ENCODE measurements at places on chromosomes 1 and 21. TPM values are rescaled to one million over a fixed set of nuclear protein-coding genes. Genes with fewer than 3 reads are reported as not detected.
A peak's percentile ranks its signal among the peaks of the same experiment; 100 is the strongest.

GRCh38 chr21:33403786-33404585 lies 773 bp downstream of the IFNGR2 start:
- DNase-seq: peak; percentile 66

DNA sequence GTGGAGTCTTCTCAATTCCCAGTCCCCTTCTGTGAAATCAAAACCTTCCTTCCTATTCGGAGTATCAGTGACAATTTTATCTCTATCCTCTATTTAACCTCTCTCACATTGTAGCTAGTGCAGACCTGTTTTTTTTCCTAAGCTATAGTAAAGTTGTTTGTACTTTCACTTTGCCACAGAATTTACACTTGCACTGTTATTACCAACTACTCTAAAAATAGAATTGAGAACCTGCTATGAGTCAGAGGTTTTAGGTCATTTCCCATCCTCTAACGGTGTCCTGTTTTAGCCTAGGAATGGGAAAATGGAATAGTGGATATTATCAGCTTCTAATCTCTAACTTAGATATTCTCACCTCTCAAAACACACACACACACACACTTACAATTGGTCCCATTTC lies 862.7 kb downstream of the NCAM2 start:
- no peak for DNase-seq

- DNase-seq: no peak
Observed at GRCh38 chr1:153985341-153985912, 712 bp downstream of the RAB13 start.

DNA sequence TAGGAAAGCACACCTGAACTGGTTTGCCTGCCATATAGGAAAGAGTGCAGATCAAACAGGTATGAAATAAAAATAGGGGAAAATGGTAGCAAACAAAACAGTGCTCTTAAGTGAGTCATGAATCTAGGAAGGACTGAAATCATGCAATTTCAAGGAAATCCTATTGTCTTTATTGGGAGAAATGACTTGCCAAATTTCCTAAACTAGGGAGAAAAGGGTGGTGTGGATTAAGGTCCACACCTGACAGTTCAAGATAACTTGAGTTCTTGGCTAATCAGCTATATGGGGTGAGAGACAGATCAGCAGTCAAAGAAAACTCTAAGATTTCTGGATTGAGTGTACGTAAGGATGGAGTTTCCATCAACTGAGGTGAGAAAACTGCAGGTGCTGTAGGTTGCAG lies 101.1 kb downstream of the PRKAB2 start:
- no peak for DNase-seq

DNA sequence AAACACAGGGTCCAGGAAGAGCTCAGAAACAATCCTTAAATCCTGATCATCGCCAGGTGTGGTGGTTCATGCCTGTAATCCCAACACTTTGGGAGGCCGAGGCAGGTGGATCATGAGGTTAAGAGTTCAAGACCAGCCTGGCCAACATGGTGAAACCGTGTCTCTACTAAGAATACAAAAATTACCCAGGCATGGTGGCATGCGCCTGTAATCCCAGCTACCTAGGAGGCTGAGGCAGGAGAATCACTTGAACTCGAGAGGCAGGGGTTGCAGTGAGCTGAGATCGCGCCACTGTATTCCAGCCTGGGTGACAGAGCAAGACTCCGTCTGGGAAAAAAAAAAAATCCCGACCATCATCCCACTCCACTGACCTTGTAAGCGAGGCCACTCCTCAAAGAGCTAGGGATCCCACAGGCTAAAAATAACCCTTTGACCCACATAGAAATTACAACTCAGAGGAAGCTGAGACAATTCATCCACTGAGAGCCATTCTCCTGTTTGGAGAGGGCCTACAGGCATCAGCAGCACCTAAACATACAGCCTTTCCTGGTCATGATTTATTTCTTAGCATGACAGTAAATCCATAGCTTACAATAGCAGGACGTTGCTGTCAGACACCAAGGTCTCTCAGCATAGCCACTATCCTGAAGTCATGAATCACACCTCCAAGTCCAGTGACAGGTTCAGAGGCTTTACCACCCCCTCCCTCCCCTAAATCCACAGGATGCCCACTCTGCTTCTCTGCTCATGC lies 66.7 kb downstream of the TGFBR3 start:
- no peak for DNase-seq

DNA sequence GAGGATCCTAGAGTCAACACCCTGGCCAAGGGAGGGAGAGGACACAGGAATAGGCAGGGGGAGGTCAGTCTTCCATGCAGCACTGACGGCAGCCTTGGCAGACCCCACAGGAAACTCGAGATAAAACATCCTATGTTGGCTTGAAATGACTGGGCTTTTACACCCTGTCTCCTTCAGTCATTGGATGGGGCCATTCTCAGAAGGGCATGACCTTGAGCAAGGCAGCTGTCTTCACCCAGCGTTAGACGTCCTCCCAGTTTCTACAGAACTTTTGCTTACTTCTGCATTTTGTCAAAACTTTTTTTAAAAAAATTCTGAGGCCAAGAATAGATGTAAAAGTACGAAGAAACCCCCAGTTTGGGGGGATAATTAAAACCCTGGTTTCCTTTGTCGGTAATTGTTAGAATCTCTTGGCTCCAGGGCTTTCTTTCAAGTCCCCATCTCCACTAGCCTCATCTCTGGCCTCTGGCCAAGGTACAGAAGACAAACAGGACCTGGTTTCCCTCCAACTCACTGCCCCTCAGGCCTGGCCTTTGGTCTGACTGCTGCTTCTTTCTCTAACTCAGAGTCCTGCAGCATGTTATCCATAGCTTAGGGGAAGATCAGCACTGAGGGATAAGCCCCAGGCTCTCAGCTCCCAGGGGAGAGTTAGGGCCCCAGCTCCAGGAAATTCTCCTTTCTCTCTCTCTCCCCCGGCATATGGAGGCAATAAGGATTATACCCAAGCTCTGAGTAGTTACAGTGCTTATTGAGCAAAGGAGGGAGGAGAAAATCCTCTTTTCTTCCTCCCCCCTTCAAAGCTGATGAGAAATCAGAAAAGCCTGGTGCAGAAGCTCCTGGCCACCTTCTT lies 51.6 kb upstream of the KCND3 start:
- DNase-seq: peak; percentile 38

- no peak for DNase-seq
Observed at GRCh38 chr1:21269461-21270085, 20.7 kb downstream of the ECE1 start.

GRCh38 chr1:108149796-108150467 lies 50.2 kb downstream of the SLC25A24 start:
- no peak for DNase-seq

DNA sequence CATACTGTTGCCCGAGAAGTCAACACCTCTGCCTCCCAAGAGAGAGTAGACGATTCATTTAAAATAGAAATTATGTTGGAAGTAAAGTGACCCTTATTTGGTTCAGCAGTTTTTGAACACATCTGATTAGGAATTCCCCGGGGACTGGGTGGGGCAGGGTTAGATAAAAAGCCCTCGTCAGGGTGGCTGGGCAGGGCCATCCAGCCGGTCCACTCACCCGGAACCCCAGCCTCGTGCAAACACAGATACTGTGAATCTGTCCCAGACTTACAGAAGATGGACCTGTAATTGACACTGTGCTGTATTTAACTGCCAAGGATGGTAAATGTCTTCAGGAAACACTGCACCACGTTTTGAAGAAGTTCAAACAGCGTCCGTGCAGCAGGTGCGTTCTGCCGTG lies 63.7 kb downstream of the PRDM16 start:
- no peak for DNase-seq

DNA sequence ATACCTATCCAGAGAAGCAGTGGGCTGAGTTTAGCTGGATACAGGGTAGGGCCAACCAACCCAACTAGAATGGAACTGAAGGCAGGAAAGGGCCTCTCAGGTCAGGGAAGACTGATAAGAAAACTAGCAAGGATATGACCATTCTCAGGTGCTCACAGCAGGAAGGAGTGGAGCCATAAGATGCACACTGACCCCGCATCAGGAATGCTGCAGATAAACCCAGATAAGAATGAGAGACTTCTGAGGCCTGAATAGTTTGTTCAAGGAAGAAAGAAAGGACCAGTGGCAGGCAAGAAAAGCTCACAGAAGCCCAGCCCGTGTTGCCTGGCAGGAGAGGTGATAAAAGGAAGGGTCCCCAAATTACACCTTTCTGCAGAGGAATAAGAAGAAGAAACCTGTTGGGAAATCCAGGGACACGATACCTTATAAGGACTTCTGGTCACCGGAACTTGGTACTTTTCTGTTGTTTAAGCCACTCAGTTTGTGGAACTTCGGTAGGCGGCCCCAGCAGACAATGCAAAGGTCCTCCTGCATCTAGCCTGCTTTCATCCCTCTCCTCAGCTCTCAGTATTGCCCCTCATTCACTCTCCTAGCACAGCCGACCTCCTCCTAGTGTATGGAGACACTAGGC lies 58.9 kb downstream of the ATP1A1 start:
- no peak for DNase-seq

GRCh38 chr1:161747801-161748200 lies 1.8 kb upstream of the DUSP12 start:
- DNase-seq: no peak

- DNase-seq: no peak
Observed at GRCh38 chr1:218787826-218788225, 385.9 kb upstream of the LYPLAL1 start.

DNA sequence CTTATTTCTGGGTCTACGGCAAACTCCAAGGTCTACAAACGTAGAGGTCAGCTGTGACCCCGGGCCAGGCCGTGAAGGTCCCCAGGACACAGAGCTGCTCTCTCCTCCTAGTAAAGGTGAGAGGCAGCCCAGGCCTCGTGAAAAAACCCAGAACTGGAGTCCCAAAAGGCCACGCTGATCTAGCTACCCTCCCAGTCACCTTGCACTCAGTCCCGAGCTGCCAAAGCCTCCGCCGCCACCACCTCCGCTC lies 125 bp downstream of the ATP5PF start:
- DNase-seq: no peak

DNA sequence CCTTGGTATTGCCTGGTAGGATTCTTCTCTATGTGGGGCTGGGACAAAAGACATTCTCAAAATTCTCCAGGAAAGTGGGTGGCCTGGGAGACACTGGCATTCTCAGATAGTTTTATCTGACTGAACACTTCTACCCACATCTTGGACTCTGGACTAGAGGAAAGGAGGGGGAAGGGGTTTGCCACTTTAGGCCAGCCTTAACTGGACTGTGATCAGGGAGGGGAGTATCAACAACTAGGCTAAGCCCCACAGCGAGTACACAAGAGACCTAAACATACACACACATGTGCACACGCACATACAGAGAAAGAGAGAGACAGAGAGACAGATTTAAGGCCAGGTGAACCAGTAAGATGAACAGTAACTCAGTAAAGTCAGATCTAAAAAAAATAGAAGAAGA lies 1.2 kb upstream of the SEMA6C start:
- DNase-seq: no peak

GRCh38 chr1:177786176-177786745 lies 183.6 kb downstream of the SEC16B start:
- no peak for DNase-seq

GRCh38 chr1:26913389-26913753 lies 404 bp downstream of the NR0B2 start:
- DNase-seq: no peak

FCGR3A gene
- not detected for total RNA-seq

TPTE gene
- total RNA-seq: not detected

C4BPB gene
- total RNA-seq: not detected

Data from G401 (cell line).